ENCODE measurements at places on chromosomes 11 and 22.

GRCh38 chr11:76206327-76207081, at the start of gene WNT11:
Gene WNT11 (minus strand): TSS chr11:76206502. CDS start chr11:76206407, 95 bp downstream.
- no peak for DNase-seq

DNA sequence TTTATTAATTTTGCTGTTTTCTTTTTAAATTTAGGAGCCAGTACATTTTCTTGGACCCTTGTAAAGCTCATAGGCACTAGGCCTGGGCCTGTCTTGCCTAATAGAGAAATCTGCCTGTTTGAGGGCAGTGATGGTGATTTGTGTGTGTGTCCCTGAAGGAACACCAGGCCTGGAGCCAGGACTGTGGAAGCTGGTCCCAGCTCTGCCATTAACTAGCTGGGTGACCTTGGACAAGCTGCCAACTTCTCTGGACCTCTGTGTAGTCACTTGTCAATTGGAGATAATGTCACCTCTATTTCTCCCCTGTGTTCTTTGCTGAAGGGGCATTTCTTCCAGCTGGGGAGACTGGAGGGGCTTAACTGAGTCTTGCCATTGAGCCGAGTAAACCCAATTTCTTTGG, 16.0 kb upstream of the FTH1 start:
- DNase-seq = no peak

GRCh38 chr11:88312628-88313027, 24.9 kb downstream of the CTSC start:
- DNase-seq = peak; percentile 29

- DNase-seq = no peak
Measured at GRCh38 chr11:96854425-96854824, 464.6 kb downstream of the JRKL start.

GRCh38 chr22:32018056-32018455, 25.0 kb upstream of the SLC5A1 start:
- peak; percentile 81 for DNase-seq

- DNase-seq = no peak
Measured at GRCh38 chr22:39110631-39111561, 13.9 kb downstream of the APOBEC3H start.

- no peak for DNase-seq
Measured at GRCh38 chr11:84642500-84642899, 984.6 kb downstream of the DLG2 start.
